CD4-positive, alpha-beta T cell (primary cell): ENCODE measurements at places on chromosomes 13 and 19.

- DNase-seq, result no peak
- no peaks in the 10 kb centered on the region for H3K27me3 ChIP-seq
- no peaks in the 10 kb centered on the region for H3K4me1 ChIP-seq
- H3K36me3 ChIP-seq, result no peaks in the 10 kb centered on the region
- no peak overlapping the region for H3K27ac ChIP-seq
Measured at GRCh38 chr13:65653613-65654012, 1576.5 kb downstream of the PCDH9 start.

DNA sequence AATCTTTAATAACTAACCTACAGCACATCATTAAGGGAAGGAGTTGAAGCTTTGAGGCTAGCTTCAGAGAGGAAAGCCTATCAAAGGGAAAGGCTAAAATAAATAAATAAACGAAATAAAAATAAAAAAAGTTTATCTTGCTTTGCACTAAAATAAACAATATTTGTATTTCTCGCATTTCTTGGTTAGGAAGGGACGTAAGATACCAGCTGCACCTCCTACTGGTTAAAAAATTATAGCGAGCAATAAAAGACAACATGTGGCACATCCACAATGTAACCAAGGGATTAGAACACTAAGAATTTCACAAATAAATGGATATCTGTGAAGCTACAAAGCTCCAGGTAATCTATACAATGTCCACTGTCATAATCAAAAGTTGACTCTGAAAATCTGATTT, 194.5 kb downstream of the DACH1 start:
- DNase-seq, result no peak
- H3K27ac ChIP-seq, result no peak overlapping the region
- H3K4me1 ChIP-seq, result no peaks in the 10 kb centered on the region
- no peaks in the 10 kb centered on the region for H3K36me3 ChIP-seq
- H3K27me3 ChIP-seq, result no peaks in the 10 kb centered on the region

- no peak for DNase-seq
- H3K4me3 ChIP-seq, result no peak overlapping the region
- H3K36me3 ChIP-seq, result no peaks in the 10 kb centered on the region
- no peaks in the 10 kb centered on the region for H3K27me3 ChIP-seq
Measured at GRCh38 chr19:30049226-30049625, 107.2 kb downstream of the URI1 start.

- no peak overlapping the region for H3K27ac ChIP-seq
- H3K4me3 ChIP-seq, result no peak overlapping the region
- H3K4me1 ChIP-seq, result no peaks in the 10 kb centered on the region
- H3K27me3 ChIP-seq, result no peaks in the 10 kb centered on the region
- H3K36me3 ChIP-seq, result no peaks in the 10 kb centered on the region
- DNase-seq, result no peak
Measured at GRCh38 chr13:73040968-73041596, 17.7 kb upstream of the KLF5 start.

GRCh38 chr19:30227661-30228112, 144.5 kb upstream of the ZNF536 start:
- no peak overlapping the region for H3K4me3 ChIP-seq
- no peak for DNase-seq
- peaks cover 72% of the 10 kb centered on the region for H3K27me3 ChIP-seq
- peaks cover 16% of the 10 kb centered on the region for H3K4me1 ChIP-seq
- no peak overlapping the region for H3K27ac ChIP-seq
- no peaks in the 10 kb centered on the region for H3K36me3 ChIP-seq
